NT2/D1 (cell line): ENCODE measurements at places on chromosomes 16 and 17.

GRCh38 chr16:2350500-2350899 is 10.0 kb upstream of the ABCA3 start:
- DNase-seq, result no peak

GRCh38 chr16:50956637-50957036 is 194.4 kb downstream of the SALL1 start:
- no peak for DNase-seq

GRCh38 chr17:63222655-63223054 is 223.5 kb downstream of the CYB561 start:
- no peak for DNase-seq

DNA sequence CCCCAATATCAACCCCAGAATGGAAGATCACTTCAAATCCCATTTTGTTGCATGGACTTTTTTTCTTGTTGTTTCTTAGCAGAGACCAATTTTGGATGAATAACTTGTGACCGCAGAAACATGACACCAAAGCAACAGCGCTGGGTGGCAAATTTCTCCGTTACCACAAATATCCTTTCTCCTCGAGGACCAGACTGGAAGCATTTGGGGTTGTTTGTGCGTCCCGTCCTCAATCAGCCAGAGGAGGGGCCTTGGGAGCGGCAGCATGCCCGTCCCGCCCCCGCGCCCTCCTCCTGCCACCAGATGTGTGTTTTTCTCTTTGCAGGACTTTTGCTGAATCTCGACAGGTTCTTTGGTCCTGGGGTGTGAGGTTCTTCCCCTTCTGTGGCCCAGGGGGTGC is 282.5 kb upstream of the FOXF1 start:
- no peak for DNase-seq

GRCh38 chr17:77218902-77219301 is 78.1 kb downstream of the SEC14L1 start:
- no peak for DNase-seq

DNA sequence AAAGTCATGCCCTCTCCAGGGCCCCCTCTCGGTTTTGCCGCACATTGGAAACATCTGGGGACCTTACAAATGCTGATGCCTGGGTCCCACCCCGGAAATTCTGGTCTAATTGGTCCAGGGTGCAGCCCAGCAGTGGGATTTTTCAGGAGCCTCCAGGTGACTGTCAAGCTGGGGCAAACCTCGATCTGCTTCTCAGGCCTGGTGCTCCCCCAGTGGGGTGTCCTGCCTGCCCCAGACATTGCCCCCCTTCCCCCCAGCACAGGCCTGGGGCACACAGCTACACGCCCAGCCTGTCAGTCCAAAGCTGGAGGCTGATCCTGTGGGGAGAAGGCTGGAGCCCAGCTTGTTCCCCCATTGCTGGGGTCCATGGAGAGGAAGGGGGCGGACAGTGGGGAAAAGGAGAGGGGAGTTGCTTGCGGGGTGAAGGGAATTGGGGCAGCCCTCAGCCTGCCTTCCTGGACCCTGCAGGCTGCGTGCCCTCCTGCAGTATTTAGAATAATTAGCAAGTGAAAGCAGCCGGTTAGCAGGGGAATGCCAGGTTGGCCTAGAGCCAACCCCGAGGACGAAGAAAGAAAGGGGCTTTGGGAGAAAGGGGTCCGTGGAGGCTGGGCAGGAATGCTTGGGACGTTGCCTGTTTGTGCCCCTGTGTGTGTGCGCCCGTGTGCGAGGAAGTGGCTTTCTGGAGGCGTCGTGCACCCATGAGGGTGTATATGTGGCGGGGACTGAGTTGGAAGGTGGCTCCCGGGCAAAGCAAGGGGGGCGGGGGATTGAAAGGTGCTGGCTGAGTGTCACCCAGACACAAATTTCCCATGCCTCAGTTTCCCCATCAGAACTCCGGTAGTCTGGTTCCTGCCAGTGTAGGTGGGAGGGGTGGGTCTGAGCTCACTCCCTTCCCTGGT is 5.9 kb downstream of the FOXJ1 start:
- no peak for DNase-seq

GRCh38 chr17:29873476-29873875 is 56.6 kb downstream of the SSH2 start:
- no peak for DNase-seq

DNA sequence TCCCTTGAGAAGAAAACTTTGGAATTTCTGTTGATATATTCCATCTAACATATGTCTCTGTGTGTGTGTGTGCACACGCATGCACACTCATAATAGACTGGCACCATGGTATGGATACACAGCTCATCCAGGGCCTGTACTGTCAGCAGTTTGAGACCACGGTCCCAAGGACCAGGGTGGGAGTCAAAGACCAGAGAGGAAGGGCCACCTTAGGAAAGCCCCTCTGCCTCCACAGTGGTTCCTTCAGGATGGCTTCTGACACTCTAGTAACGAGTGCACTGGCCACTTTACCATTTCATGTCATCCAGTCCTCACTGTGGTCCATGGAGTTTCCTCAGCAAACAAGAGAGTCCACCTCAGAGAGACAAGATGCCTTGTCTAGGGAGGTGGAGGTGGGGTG is 81.8 kb downstream of the PLD6 start:
- DNase-seq, result no peak

- DNase-seq, result no peak
Observed at GRCh38 chr16:82792693-82793092, 165.9 kb downstream of the CDH13 start.

- DNase-seq, result no peak
Observed at GRCh38 chr16:27745348-27745747, 195.4 kb downstream of the KATNIP start.
